ENCODE measurements at places on chromosomes 4 and X.

DNA sequence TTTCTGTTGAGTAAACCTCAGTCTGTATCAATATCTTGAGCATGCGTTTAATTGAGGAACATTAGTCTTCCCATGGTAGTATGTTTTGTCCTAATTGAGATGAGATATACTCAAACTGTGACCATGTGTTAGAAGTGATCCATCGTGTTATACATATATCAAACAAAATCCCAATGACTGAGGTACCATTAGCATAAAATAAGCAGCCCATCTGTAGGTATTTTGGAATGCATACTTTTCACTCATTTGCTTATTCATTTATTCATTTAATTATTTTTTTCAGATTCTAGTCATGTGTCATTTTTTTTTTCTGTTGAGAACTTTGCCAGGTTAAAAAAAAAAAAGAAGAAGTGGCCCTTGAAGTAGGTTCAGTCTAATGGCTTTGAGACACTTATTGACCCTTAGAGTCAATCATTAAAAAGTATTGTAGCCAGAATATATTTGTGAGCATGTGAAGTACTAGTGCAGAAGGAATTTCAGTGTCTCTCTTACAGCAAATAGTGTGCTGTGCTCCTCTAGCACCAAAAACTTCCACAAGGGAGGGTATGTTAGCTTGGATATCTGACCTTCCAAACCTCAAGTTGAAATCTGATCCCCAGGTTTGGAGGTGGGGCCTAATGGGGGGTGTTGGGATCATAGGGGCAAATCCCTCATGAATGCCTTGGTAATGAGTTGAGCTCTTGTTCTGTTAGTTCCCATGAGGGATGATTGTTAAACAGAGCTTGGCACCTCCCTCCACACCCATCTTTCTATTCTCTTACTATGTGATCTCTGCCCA lies 130.8 kb upstream of the NPY2R start:
- no peak for DNase-seq

- no peak for DNase-seq
These were observed 39.5 kb upstream of the CD40LG start for GRCh38 chrX:136608295-136608933.

- DNase-seq: no peak
These were observed 22.5 kb downstream of the PDK3 start for GRCh38 chrX:24487571-24487970.

DNA sequence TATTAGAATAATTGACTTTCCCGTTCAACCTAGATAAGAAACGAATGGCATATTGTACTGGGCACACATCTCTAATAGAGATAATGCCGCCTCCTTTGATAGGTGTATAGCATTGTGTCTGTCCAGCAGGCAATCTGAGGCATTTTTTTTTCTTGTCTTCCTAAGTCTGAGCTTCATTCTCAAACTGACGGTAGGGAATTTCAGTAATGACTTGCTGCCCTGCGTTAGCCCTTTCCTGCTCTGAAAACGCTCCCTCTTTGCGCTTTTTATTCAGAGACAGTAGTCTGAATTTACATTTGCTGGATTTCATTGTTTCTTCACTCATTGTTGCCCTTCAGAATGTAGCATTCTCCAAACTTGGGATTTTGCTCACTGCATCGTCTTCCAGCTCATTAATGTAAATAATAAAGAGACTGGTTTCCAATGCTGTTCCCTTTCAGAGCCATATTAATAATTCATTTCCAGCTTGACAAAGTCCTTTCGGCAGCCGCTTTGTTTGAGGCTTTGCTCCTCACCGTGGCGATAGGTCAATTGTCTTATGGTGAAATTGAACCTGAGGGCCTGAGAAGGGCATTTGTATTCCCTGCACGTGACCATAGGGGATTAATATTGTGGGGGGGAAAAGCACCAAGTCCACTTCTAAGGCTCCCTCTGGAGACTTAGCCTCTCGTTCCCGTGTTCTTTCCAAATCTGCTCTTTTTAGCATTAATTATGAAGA lies 412.1 kb downstream of the SMARCA1 start:
- DNase-seq: no peak

- DNase-seq: no peak
These were observed 209.9 kb downstream of the PARM1 start for GRCh38 chr4:75142850-75143249.

GRCh38 chr4:10656420-10656819 lies 28.1 kb downstream of the CLNK start:
- no peak for DNase-seq

- no peak for DNase-seq
These were observed 562.8 kb downstream of the BCOR start for GRCh38 chrX:39534949-39535348.

DNA sequence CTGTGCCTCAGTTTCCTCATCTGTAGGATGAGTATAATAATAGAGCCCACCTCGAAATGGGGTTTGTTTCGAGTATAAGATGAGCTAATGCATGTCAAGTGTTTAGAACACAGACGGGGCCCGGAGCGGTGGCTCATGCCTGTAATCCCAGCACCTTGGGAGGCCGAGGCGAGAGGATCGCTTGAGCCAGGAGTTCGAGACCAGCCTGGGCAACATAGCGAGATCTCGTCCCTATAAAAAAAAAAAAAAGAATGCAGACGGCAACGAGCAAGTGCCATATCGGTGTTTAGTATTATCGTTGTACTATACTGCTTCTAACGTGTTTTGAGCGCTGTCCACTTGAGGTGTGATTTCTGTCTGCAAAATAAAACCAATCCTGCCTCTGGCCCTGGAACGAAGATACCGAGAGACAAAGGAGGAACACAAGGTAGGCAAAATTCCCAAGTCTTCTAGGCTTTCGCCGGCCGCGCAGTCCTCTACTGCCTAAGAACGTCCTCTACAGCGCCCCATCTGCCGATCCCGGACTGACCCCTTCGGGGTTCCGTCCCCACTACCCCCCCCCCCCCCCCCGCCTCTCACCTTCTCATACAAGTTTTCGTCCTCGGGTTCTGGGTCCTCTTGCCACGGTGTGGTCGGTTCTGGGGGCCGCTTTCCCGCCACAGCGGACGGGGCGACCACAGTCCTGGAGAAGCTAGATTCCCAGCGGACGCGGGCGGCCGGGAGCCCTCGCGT lies 442 bp downstream of the NDUFB11 start:
- DNase-seq: no peak

DNA sequence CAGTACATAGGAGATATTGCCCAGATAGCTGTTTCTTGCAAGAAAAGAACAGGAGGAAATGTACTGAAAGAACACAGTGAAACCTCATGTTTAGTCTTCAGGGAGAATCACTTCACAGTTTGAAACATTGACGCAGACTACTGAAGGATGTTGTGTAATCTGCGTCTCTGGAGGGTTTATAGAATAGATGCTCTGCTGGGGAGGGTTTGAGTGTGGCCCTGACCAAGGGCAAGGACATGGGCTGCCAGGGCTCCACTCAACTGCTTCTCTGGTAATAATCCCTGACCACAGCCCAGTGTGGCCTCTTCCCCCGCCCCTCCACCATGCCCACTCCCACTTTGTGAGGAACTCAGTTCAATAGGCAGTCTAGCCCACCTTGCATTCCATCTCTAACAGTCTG lies 15.8 kb upstream of the ACE2 start:
- no peak for DNase-seq

- no peak for DNase-seq
These were observed 744.1 kb downstream of the FAM133A start for GRCh38 chrX:94418065-94418464.

DNA sequence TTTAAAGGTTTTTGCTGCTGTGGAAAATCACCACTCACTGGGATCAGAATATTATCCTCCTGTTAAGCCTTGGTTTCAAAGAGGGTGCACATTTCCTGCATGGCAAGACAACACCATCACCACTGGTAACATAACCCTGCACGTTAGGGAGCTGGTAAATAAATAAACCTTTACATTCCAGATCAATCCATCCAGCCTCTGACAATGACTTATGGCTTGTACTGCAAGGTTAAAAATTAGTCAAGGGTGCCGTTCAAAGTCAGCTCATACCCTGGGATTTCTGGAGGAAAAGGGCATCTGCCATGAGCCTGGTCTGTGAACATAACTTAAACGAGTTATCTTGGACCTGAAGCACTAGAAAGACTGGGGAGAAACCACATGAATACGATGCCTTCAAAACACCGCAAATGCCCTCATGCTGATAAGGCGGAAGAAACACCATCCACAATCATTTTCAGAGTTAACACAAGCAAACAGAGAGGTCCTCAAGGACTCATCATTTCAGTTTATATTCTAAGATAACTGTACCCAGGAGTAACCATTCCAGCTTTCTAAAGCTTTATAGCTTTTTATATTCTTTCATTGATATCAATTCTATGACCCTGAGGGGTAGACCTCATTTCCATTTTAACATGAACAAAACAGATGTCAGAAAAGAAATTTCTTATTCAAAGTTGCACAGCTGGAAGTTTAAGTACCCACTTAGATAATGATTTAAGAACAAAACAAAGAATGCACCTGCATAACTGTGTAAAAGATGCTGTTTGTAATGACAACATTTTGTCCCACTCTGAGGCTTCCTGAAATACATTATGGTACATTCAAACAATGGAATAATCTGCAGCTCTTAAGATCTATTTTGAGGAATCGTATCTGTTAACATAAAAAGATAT lies 103.1 kb downstream of the NPNT start:
- no peak for DNase-seq

- DNase-seq: no peak
These were observed 15.5 kb downstream of the NUDT6 start for GRCh38 chr4:122906859-122907305.

DNA sequence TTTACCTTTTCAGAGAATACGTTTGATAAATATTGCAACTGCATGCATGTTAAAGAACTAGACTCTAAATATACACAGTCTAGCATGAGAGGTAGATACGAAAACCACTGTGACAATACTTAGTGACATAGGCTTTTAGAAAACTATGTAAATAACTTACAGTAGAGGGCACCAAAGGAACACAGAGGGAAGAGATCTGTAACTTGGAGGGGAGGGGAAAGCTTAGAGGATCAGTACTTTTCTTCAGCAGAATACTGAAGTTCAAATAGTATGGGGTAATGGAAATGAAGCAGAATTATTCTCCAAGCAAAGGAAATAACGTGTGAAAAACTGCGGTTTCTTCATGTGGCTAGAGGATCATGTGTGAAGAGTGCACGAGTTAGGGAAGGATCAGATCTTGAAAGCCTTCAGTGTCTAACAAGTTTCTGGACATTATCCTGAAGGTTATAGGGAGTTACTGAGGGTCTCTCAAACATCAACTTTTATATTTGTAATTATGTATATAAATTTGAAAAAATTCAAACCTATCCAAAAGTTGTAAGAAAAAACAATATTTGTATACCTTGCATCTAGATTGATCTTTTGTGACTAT lies 264.3 kb downstream of the NPFFR2 start:
- no peak for DNase-seq

DNA sequence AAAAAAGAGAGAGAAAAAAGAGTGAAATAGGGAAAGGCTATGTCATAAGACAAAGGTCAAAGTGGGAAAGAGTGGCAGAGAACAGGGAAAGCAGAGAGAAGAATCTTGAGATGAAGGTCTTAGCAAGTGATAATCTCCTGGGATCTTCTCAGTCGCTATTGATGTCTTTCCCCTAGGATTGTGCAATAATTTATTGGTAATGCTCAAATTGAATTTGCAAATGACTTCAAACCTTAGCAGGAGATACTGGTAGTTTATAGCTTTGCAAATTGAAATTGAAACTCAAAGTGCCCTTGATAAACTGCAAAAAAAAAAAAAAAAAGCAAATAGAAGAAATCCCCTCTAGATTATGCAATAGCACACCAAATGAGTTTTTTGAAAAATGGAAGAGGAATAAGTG lies 45.7 kb upstream of the MID1 start:
- DNase-seq: no peak

DNA sequence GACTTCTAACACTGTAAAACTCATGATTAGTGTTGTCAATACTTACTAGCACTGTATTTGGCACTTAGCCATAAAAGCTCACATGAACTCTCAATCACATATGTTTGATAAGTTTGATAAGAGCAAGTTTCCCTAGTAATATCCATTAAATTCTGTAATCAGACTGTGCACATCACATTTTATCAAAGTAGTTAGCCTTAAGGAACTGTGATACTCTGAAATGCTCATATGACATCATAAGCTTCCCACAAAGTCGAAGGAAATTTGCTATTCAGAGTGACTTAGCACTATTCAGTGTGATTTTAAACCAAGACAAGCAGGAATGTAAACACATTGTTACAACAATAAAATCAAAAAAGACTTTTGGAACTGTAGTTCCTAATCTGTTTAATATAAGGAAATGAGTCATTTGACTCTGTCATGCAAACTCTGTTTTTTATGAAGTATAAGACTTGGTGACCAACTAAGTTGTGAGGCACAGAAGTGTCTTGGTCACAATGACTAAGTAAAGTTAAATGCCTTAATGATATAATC lies 6.7 kb downstream of the SLC7A11 start:
- DNase-seq: no peak

DNA sequence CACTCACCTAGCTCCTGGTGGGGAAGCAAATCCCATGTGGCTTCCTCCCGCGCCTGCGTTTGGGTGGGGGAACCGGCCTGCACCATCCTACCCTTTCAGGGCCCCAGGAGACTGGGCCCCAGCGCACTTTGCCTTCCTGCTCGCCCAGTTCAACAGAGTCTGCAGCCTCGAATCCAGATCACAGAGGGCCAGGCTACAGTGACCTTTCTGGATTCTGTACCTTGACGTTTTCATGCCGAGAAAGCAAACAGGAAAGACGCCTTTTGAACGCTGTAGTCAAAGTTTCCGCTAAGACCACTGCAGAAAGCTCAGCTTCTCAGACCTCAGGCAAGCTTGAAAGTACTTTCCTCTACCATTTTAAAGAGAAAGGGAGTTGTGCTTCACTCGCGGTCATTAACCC lies 7.4 kb upstream of the BEND2 start:
- no peak for DNase-seq

DNA sequence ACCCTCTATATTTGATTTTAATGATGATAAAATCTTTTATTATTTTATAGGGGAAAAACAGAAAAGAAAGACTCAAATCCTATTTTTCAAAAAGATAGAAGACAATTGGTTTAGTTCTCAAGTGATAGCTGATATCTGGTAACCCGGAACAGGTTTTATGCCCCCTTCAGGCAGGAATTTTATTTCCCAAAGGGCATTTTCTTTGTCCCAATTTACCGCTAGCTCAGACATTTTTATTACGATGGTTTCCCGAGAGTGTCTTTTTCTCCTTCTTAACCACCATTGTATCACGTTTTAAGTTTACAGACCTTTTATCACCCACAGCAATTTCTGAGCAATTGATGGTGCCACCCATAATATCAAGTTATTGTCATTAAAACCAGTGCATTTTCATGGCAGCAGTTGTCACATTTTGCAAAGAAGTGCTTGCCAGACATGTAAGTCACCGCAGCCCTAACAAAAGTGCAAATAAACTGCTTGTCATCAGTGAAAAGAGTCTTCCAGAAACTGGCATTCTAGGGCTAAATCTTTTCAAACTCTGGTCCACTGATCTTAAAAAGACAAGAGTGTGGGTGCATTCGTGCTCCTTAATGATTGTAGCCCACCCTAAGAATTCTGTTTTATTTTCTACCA lies 204.8 kb upstream of the VCX start:
- DNase-seq: no peak

- DNase-seq: no peak
These were observed 128.7 kb downstream of the GASK1B start for GRCh38 chr4:158043971-158044618.

Data from stimulated activated CD8-positive, alpha-beta memory T cell treated with anti-CD3 and anti-CD28 coated beads, Interleukin-15, amount 100 ng/mL, for 24 hours (primary cell).